ENCODE measurements at places on chromosomes 7 and 10.

- no peak for DNase-seq
These were observed 431.8 kb upstream of the MGMT start for GRCh38 chr10:129035052-129035827.

- no peak for DNase-seq
These were observed 15.5 kb downstream of the SVIL start for GRCh38 chr10:29619241-29619669.

GRCh38 chr10:74612195-74612594, 214.2 kb upstream of the KAT6B start:
- DNase-seq: no peak

GRCh38 chr10:132684164-132684891, 101.6 kb downstream of the NKX6-2 start:
- no peak for DNase-seq

GRCh38 chr7:30911561-30911969, at the start of gene AQP1:
Gene AQP1, plus strand, starts transcription at chr7:30911853. Its CDS starts 57 bp downstream, at chr7:30911910.
- no peak for DNase-seq

- no peak for DNase-seq
These were observed 34.6 kb downstream of the IFT22 start for GRCh38 chr7:101287032-101287431.

- no peak for DNase-seq
These were observed 5.8 kb upstream of the IGFBP1 start for GRCh38 chr7:45882465-45882810.

GRCh38 chr10:48672596-48673265, 11.9 kb upstream of the WDFY4 start:
- no peak for DNase-seq

- DNase-seq: no peak
These were observed 206.1 kb downstream of the CHRM2 start for GRCh38 chr7:137074391-137075030.

- no peak for DNase-seq
These were observed 35.6 kb upstream of the CNPY1 start for GRCh38 chr7:155581954-155582353.

DNA sequence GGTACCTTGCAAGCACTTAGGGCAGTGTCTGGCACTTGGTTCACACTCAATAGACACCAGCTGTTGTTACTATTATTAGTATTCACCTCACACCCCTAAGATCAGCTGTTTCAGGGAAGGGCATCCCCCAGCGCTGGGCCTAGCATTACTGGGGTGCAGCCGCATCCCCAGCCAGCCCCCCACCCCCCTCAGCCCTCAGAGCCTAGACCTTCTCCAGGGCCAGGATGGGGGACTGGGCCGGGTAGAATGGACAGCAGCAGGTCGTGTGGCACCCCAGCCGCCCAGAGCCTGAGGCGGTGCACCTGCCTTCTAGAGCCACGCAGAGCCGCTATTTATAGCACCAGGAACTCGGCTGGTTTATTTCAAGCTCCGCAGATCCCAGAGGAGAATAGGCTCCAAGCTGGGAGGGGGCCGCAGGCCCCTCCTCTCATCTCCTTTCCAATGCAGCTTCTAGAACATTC, 60.5 kb downstream of the GTF2IRD1 start:
- DNase-seq: no peak

- DNase-seq: no peak
These were observed 55.5 kb upstream of the SYPL1 start for GRCh38 chr7:106167439-106168136.

DNA sequence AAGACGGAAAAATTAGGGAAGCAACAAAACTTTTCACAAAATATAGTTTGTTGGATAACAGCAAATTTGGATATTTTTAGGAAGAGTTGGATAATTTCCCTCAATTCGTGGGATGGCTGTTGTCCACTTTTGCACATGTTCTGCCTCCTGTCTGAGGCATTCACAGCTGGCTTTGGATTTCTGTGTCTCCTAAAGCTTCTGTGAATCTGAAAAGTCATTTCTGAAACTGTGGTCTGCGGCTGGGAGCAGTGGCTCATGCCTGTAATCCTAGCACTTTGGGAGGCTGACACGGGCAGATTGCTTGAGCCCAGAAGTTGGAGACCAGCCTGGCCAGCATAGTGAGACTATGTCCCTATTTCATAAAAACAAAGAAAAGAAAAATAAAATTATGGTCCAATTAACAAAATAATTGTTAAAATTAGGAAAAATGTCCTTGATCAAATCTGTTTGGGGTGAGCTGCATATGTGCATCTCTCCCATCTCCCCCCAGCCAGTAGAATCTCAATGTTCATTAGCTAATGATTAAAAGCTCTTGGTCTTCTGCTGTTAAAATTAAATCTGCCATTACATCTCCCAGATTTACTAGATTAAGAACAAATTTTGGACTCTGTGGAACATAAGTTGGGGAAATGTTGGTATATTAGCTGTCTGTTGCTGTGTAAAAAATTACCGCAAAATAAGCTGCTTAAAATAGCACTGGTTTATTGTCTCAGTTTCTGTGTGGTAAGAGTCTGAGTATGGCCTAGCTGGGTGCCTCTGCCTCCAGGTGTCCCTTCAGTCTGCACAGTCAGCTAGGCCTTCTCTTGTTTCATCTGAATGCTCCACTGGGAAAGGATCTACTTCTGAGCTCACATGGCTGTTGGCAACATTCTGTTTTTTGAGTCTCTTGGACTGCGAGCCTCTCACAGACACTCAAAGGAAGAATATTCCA, 332.0 kb upstream of the FZD1 start:
- DNase-seq: no peak

DNA sequence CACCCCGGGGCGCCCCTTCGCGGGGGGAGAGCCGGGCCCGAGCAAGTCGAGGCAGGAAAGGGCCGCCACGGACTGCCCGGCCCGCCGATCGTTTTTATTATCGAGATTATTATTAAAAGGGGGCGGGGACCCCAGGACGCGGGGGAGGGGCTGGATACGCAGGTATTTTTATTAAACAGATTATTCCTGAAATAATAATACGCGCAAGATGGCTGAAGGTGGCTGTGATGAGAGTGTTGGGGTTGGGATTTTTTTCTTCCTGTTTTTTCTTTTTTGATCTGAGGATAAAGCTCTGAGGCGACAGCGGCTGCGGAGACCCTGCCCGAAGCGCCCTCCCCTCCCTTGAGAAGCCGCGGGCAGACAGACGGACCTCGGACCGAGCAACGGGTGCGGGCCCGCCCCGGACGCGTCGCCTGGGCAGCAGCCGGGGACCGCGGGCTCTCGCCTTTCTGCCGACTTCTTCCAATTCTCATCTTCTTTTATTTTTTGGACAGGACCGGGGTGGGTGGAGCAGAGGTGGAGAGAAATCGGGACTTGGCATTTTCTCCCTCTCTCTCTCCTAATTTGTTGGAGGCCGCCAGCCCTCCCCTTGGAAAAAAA, 1.4 kb upstream of the TRIM8 start:
- no peak for DNase-seq

GRCh38 chr10:7441403-7442147, 30.7 kb upstream of the SFMBT2 start:
- DNase-seq: no peak

- no peak for DNase-seq
These were observed 22.1 kb downstream of the ATP6V1F start for GRCh38 chr7:128884561-128885369.

GRCh38 chr10:89001729-89002072, 11.1 kb downstream of the FAS start:
- no peak for DNase-seq

GRCh38 chr7:70634610-70635068, 497.3 kb upstream of the GALNT17 start:
- DNase-seq: no peak

DNA sequence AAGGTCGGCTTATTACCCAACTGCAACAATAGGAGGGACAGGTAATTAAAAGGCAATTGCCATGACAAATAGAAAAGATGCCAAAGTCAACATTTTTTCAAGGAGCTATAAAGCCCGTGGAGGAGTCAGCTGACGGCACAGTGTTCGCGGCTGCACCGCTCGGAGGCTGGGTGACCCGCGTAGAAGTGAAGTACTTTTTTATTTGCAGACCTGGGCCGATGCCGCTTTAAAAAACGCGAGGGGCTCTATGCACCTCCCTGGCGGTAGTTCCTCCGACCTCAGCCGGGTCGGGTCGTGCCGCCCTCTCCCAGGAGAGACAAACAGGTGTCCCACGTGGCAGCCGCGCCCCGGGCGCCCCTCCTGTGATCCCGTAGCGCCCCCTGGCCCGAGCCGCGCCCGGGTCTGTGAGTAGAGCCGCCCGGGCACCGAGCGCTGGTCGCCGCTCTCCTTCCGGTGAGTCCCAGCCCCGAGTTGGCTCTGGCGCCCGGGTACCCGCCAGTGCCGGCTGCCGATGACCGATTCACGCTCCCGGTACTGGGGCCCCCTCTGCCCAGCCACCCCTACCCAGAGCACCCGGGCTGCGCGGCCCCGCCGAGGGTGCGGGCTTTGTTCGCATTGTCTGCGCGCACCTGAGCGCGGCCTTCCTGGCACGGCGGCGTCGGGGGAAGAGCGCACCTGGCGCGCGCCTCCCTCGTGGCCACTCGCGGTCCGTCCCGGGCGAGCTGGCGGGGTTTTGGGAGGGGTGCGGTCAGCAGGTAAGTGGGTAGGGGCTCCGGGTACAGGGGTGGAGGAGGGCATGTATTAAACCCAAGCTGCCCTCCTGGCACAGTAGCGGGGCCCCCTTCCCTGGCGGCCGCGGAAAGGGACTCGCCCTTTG, at the start of gene VWA2:
Gene VWA2, plus strand, starts transcription at position 138 of the 877 bp plus-strand sequence. CDS start 9,460 bp downstream, outside the sequence.
- peak; percentile 2 for DNase-seq

- no peak for DNase-seq
These were observed 157.9 kb downstream of the PLXDC2 start for GRCh38 chr10:19974138-19974537.

DNA sequence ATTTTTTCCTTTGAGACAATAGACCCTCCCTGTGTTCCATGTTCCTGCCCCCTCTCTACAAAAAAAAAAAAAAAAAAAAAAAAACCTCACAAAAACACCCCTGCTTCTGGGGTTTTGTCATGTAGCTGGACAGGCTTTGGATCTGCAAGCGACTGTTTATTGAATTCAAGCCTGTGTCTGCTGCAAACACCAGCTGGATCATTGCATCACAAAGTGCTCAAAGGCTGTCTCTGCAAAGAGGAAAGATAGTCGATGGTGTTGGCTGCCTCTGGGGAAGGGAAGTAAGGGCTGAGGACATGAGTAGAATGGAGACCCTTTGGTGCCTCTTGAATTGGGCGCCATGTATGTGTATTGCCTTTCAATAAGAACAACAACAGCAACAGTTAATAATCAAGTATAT, 471.2 kb downstream of the PLXNA4 start:
- DNase-seq: no peak

DNA sequence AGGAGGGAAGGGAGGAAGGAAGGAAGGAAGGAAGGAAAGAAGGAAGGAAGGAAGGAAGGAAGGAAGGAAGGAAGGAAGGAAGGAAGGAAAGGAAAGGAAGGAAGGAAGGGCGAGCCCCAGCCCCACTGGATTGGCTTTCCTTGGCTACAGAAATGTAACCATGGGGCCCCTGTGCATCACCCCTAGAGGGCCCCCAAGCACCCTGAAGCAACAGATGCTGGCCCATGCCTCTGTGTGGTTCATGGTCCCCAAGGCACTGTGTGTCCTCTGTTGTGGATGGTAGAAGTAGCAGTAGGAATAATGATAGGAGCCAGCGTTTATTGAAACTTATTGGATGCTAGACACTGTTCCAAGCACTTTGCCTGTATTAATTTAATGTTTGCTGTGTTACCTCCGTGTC, 116.6 kb upstream of the MACROH2A2 start:
- no peak for DNase-seq

DNA sequence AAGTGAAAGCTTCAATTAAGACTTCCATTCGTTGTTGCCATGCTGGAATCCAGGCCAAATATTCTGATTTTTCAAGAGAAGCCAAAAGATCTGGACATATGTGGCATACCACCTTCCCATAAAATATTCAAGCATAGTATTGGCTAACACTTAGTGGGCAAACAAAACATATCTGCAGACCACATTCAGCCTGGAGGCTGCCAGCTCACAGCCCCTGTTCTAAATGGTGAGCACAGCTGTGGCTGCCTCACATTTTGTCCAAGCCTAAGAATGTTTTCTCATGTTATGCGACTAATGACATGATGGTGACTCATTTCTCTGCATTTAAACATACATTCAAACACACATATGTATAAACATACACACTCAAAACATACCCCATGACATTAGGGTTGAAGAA, 10.6 kb upstream of the CALU start:
- DNase-seq: no peak

GRCh38 chr7:55189146-55189766, 170.4 kb downstream of the EGFR start:
- no peak for DNase-seq

GRCh38 chr7:132709971-132710567, 133.8 kb upstream of the PLXNA4 start:
- DNase-seq: no peak

- no peak for DNase-seq
These were observed 41.9 kb downstream of the AGK start for GRCh38 chr7:141593134-141593533.

GRCh38 chr10:6574664-6575176, 5.4 kb downstream of the PRKCQ start:
- DNase-seq: no peak

DNA sequence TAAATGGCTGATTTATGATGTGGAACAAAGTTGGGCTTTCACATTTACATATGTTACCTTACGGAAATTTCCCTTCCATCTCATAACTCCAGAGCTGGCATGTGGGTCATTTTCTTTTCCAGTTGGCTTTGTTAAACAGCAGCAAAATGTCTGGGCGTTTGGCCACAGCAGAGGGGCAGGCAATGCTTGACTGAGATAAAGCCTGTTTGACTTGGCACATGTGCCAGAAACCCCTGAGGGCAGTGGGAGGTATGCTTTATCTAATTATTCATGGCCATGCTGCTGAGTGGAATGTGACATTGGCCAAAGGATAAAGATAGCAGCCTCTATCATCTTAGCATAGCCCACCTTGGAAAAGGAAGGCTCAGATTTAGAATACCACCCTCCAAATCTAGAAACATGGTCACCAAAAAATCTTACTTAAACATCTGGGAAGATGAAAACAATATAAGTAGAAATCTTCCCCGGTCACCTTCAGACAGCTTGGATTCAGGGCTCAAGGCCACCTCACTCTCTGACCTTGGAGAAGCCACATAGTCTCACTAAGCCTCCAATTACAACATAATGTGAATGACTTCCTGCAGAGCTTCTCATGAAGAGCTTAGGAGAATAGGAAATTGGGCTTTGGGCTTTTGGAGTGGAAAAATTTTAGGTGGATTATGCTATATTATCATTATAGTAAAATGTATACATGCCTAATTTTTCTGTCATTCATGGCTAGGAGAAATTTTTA, 101.5 kb downstream of the GRM3 start:
- DNase-seq: no peak

- no peak for DNase-seq
These were observed 9.5 kb downstream of the CYREN start for GRCh38 chr7:135160858-135161653.

- DNase-seq: no peak
These were observed 112.9 kb downstream of the VIPR2 start for GRCh38 chr7:159031750-159032149.
